ENCODE measurements at places on chromosomes 1 and 21.

DNA sequence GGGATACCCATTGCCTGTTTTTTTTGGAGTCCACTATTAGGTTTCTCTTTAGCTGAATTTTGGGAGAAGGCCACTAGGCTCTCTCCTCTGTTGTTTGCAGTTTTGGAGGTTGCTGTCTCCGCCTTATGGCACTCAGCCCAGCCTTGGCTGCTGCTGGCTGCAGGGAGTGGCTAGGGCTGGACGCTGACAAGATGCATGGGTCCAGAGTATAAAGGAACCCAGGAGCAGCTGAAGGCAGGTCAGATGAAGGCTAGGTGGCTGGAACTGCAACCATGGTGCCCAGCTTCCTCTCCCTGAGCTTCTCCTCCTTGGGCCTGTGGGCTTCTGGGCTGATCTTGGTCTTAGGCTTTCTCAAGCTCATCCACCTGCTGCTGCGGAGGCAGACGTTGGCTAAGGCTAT is at the start of gene CYP4B1:
Gene CYP4B1, plus strand, starts transcription at position 237 of the 400 bp plus-strand sequence. Its CDS starts 36 bp downstream, at position 273.
- no peak for DNase-seq

DNA sequence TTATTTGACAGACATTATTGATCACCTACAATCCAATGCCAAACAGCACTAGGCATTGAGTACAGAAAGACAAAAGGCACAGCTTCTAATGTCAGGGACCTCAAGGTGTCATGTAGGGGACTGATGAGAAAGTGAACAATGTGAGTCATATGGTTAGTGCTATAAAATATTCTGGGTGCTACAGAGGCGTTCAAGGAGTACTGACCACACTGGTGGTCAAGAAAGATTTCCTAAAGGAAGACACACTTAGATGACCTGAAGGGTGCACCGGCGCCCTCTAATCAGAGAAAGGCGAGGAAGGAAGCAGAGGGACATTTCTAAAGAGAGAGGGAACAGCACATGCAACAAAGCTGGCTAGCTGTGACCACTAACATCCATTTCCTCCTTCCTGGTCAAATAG is 64.9 kb upstream of the F3 start:
- no peak for DNase-seq

DNA sequence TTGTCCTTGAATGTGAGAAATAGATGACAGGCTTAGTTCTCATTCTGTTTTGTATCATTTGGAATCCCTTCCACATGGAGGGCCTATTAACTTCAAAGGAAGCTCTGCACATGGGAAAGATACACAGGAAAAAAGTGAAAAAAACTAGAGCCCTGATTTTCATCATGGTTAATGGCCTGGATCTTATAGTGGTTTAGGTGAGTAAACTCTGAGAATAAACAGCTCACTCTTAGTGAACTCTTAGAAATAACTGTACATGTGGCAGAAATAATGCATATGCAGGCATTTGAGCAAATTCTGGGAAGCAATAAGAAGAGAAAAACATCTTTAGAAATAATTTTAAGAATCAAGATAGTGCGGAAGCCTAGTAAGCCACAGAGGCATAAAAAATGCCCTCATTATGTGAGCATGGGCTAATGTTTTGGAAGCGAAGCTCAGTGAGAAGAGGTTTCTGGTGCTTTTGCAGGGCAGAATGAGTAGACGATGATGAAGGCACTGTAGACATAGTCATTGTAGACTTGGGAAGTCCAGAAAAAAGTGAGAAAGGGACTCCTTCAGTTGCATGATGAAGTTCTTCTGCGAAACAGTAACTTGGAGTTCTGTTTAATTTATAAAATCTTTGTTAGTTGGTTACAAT is 279.9 kb downstream of the DNM3 start:
- no peak for DNase-seq

DNA sequence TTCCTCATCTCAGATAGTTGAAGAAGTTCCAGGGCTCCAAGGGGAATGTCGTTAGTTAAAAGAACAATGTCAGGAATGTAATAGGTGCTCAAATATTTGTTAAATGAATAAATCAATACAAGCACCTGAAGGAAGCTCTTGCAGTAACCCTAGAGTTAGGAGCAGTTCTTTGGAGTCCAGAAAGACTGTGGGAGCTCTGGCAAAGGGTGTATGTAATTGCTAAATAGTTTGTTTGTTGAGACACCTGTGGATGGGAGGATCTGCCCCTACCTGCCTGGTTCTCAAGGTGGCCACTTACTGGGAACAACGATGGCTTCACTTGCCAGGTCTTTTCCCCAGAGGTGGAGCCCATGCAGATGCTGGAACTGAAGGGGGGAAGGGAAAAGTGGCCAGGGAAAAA is 27.5 kb upstream of the JUN start:
- DNase-seq = no peak

DNA sequence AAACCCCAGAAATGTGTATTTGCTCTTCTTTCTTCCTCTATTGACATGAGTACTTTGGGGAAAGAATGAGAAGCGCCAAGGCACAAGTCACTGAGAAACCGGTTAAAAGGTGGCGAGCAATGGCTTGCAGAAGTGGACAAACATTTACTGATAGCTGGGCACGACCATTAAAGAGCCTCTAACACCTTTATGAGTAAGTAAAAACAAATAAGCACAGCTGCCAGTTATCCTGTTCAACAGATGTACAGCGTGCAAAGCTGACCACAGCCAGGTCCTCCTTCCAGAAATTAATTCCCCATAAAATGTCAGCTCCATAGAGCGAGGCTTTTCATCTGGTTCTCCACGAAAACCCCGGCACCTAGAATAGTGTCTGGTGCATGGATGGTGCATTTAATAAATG is 72.7 kb downstream of the CAPZB start:
- no peak for DNase-seq

DNA sequence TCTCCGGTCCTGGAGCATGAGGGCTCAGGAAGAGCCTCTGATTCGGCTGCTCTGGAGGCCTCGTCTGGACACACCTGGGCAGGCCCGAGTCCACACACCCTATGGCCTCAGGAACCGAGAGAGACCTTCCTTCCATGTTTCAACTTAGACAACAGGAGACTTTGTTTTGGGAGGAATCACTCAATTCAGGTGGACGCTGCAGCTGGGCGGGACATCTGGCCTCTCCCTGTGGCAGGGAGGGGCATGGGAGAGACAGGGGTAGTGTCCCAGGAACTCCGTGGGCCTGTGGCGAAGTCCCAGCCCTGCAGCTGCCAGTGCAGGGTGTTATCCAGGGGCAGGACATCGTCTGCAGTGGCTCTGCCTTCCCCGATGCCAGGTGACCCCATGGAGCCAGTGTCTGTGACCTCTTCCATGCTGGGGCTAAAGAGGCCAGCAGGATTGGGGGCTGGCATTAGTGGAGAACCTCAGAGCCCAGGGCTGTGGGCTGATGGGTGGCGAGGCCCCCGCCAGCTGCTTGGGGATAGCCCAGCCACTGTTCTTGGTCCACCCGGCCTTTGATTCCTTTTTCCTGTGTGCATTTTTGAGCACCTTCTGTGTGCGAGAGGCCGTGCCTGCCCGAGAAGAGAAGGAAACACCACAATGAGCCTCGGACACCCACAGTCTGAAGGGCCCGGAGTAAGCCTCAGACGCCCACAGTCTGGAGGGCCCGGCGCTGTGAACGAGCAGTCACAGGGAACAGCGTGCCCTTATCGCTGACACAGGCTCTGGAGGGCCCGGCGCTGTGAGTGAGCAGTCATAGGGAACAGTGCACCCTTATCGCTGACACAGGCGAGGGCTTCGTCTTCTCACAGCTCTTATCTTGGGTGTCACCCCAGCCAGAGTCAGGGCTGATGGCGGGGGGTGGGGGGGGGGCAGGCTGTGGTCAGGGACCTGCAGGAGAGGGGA is 6.2 kb downstream of the COL18A1 start:
- DNase-seq = no peak
